Activated CD4-positive, CD25-positive, alpha-beta regulatory T cell treated with anti-CD3 and anti-CD28 coated beads, Interleukin-2, amount 50 U/mL, for 72 hours (primary cell): ENCODE measurements at places on chromosomes 4 and X.

- no peak for DNase-seq
Observed at GRCh38 chr4:5793514-5793913, 82.5 kb downstream of the EVC start.

DNA sequence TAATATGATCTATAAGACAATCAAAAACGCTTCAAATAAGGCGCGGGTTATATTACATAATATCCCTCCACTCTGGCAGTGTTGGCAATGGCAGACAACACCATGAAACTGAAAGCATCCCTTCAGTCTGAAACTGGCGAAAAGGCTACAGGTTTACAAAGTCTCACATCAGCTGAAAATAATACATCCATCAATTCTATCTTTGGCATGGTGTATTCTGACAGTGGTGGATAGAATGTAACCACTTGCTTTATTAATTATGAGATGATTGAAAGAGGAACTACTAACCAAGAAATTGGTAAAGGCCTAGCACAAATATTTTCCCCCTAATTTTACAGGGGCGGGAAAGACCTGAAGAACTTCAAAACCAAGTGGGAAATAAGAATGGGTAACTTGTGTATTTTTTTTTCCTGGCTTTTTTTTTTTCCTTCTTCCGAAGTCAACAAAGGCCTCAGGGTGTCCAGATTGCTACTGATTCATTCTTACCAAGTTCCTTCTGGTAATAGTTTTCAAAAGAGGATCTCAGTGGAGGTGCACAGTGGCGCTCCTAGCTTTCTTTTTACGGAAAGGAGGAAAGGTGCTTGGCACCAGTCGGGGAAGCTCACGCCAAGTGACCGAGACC lies 728 bp downstream of the UBA6 start:
- no peak for DNase-seq

DNA sequence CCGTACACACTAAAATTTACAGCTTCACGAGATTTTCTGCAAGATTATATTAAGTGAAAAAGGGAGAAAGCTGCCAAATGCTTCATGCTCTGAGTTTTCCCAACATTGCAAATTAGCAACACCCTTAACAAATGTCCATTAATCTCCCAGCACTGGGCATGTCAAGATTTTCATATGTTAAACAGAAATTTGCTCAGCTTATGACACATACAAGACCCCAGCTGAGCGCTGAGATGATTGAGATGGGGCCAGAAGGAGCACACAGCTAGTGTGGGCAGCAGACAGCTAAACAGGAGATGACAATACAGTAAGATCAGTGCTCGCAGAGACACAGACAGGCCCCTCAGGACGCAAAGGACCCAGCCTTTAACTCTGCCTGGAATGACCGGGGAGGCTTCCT lies 208.8 kb downstream of the STK32B start:
- DNase-seq = no peak

DNA sequence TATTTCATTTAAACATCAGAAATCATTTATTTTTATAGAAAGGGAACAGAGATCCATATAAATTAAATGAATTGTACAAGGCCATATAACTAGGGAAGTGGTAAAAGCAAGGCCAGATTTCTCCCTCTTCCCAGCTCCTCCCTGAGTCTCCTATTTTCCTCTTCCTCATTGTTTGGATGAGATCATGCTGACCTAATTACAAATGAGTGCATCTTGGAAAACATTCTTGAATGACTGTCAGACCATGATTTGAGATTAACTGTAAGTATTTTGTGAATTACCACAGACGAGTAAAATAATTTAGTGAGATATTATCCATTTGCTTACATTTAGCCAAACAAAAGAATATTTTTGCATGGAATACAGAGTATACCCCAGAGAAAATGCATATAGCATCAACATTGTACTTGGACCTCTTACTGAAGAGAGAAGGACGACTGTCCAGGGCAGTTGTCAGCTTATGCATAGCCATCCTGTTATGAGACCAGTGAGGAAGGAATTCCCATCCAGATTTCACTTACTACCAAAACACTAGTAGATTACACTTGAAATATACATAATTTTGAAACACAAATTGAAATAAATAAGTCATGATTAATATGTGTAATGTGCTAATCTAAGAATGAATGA lies 47.3 kb downstream of the SLAIN2 start:
- DNase-seq = no peak

DNA sequence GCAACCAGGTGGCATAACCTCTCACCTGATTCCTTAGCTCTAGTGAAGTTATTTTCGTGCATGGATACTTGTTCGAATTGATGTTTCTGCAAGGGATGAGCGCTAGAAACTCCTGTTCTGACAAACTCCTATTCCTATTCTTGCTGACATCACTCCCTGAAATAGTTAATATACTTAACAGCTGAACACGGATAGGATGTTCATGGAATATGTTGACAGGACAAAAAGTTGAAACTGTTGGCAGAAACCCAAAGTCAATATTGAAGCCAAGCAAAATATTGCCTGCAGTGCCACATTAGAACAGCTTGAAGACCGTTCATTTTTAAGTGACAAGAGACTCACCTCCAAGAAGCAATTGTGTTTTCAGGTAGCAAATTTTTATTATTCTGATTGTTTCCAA lies at the start of gene KLKB1:
KLKB1 (plus strand) TSS at position 287 of the 400 bp plus-strand sequence. CDS start 689 bp downstream, outside the sequence.
- DNase-seq = no peak

GRCh38 chr4:113495790-113496189 lies 265.7 kb downstream of the CAMK2D start:
- DNase-seq = no peak
